ENCODE measurements at places on chromosomes 2 and 18.

DNA sequence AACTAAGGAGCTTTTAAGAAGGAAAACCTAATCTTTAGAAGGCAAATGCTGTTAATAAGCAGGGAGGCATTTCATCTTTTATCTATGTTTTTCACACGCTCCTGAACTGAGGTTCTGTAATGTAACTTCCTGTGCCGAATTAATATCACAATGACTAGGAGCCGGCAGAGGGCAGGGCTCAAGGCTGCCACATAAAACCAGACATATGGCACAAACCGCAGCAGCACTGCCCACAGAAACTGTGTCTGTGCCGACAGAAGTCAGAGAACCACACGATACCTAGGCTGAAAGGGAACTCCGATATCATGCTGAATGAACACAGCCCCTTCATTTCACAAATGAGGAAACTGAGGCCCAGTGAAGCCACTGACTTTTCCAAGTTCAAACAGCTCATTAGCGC is 112.1 kb downstream of the EIPR1 start:
- DNase-seq = no peak

DNA sequence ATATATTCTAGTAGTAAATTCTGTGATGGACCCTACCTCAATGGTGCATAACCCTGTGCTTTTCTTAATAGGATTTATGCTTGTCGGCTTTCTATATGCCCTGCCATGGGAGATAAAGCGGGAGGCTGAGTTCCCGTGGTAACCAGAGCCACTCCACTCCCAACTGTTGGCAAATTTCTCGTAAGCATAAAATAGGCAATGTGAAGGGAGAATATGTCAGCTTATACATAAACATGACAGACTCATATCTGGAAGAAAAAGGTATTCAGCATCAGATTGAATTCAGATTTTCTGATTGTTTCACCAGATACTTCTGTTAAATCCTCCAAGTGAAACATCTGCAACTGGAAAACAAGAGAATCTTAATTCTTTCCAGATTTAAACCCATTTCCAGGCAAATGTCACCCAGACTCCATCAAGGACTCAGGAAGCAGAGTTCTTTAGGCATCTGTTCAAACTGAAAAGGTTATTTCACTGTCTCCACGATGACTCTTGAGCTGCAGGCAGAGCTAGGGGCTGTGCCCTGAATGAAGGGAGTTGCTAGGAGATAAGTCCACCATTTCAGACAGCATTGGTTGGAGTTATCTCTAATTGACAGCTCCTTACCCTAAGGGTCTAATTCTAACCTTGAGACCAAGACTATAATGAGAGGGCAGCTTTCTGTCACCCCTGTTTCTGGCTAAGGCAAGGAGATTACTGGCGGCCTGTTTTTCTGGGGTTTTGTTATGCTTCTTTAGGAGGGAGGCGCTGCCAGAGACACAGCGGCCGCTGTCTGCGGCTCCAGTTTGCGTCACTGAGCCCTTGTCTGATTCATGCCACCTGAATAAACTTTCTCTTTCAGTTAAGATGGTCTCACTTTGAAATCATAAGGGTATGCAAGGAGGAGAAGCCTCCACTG is 381.3 kb downstream of the SOX11 start:
- no peak for DNase-seq

DNA sequence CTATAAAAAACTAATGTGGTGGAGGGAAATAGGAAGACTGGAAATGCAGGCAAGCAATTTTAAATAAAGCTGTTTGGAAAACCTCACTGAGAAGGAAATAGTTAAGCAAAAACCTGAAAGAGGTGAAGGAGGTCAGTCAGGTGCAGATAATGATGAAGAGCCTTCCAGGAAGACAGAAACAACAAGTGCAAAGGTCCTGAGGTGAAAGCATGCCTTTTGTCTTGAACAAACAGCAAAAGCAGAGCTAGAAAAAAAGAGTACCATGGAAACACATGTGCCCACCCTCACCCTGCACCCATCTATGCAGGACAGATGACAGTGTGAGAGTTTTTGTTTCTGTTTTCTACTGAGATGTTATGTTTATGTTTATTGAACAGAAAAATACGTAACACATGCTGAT is 8.1 kb upstream of the ZBTB14 start:
- DNase-seq = no peak

GRCh38 chr2:113113807-113114206 is 13.6 kb upstream of the IL1RN start:
- no peak for DNase-seq

- no peak for DNase-seq
Observed at GRCh38 chr18:75958683-75959082, 531.2 kb upstream of the SMIM21 start.

DNA sequence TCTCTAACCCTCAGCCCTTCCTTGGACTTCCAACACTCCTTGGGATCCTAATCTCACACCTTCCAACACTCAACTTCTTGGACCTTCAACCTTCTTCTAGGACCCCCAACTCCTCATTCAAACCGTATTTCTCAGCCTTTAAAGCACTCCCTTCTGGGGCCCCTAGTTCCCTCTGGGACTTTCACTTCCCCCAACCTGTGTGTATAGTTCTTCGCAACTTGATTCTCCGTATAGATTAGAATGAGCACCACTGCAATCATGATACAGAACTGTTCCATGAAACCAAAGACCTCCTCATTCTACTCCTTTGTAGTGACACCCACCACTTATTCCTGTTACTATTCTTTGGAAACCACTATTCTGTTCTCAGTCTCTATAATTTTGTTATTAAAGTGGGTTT is 62.0 kb upstream of the NFU1 start:
- peak; percentile 43 for DNase-seq

- DNase-seq = no peak
Observed at GRCh38 chr2:126506786-126507185, 149.2 kb upstream of the GYPC start.

DNA sequence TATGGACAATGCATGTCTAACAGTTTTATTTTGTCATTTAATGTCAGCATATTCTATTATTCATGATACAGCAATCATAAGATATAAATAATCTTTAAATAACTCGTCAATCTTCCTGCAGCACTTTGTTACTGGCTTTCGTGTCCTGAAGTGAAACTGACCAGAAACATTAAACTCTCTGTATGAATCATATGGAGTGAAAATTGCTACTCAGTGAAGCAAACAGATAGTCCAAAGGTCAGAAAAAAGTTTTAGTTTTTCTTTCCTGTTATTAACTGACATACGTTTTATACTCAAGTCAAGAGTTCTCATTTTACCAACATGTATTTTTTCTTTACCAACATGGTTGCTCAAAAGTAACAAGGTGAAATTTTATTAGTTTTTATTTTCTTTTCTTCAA is 106.8 kb upstream of the GALNT5 start:
- no peak for DNase-seq

DNA sequence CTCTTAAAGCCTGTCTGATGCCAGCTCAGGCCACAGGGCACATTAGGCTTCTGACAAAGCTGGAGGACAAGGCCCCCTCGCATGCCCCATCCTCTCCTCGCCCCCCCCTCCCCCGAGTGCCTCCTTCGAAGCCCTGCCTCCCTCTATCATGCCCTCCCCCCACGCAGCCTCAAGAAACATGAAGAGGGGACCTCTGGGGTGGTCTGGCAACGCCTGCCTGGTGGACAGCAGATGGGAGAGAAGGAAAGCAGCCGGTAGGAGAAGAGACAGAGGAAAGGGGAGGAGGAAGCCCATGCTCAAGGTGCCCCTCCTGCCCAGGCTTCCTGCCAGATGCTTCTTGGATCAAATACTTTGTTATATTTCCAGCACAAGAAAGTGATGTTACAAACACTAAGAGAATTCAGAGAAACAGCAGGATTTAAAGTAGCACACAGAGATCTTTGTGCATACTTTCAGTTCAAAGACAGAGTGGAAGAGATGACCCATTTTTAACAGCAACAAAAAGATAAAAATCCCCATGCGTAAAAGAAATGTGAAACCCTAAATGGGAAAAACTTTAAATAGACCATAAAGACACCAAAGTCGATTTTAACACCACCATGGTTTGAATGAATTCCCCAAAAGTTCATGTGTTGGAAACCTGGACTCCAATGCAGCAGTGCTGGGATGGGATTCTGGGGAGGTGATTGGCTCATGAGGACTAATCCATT is 19.0 kb downstream of the BOK start:
- no peak for DNase-seq

DNA sequence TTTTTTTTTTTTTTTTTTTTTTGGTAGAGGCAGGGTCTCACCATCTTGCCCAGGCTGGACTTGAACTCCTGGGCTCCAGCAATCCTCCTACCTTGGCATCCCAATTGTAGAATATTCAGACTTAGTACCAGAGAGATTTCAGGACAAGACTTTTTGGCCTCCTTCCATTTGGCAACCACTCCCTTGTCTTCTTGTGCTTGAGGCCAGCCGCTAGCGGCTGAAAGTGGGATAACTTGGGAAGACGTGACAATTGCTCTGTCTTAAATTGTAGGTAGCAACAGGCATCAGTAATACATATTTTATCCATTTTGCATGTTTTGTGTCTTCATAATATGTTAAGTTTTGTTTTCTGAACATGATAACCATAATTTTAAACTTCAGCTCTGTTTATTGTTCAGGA is 53.3 kb upstream of the TTN start:
- no peak for DNase-seq

DNA sequence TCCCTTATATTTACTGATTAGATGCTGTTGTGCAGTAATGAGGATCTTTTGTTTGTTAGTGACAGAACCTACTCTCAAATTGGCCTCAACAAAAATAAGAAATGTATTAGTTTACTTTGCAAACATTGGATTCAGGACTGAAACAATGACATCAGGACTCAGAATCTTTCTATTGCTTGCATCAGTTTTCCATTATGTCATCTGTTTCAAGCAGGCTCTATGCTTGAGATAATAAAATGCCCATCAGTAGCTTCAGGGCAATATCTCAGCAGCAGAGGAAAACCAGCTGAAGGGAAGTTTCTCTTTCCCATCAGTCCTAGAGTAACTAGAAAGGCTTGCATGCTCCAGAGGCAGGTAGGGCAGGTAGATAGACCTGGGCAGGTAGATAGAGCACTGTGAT is 375.5 kb upstream of the SLC8A1 start:
- DNase-seq = no peak

GRCh38 chr2:36564377-36564930 is 33.5 kb downstream of the FEZ2 start:
- no peak for DNase-seq

- DNase-seq = no peak
Observed at GRCh38 chr2:239534581-239535412, 134.0 kb upstream of the HDAC4 start.

- no peak for DNase-seq
Observed at GRCh38 chr18:26091047-26091630, 726 bp upstream of the SS18 start.

DNA sequence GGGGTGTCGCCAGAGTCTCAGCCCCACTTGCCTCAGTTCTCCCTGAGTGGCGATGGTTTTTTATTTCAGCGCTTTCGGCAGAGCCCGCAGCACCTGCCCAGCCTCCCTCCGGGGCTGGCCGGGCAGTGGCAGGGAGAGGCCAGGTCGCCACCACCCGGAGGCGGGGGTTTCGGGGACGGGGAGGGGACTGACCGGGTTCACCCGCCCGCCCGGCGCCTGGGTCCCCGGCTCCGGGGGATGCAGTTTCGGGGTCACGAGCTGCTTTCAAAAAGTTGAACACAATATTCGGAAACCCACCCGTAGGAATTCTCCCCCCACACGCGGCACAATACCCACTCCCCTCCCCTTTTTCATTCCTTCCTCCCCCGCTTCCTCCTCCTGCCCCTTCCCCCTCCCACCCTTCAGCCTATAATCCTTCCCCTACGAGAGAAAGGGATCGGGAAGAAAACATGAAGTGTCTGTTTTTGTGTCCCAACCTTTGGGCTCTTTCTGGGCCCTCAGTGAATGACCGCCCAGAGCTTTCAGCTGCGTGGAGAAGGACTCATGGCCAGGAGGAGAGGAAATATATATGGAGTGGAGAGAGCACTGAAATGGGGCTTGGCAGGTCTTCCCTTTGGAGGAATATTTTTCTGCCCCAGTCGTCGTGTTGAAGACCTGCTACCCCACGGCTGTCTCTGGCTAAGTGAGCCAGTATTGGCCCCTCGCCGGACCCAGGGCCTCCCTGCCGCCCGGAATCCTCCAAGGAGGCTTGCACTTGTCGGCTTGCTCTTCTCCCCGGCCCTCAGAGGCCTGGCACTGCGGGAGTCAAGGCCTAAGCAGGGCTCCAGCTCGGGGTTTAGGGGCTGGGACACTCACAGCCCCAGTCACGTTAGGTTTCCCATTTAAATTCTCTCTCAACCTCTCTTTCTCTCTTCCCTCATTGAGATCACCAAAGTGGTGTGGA is 2.1 kb upstream of the SIX3 start:
- no peak for DNase-seq

- DNase-seq = no peak
Observed at GRCh38 chr18:57941841-57942489, 102.1 kb upstream of the NEDD4L start.

DNA sequence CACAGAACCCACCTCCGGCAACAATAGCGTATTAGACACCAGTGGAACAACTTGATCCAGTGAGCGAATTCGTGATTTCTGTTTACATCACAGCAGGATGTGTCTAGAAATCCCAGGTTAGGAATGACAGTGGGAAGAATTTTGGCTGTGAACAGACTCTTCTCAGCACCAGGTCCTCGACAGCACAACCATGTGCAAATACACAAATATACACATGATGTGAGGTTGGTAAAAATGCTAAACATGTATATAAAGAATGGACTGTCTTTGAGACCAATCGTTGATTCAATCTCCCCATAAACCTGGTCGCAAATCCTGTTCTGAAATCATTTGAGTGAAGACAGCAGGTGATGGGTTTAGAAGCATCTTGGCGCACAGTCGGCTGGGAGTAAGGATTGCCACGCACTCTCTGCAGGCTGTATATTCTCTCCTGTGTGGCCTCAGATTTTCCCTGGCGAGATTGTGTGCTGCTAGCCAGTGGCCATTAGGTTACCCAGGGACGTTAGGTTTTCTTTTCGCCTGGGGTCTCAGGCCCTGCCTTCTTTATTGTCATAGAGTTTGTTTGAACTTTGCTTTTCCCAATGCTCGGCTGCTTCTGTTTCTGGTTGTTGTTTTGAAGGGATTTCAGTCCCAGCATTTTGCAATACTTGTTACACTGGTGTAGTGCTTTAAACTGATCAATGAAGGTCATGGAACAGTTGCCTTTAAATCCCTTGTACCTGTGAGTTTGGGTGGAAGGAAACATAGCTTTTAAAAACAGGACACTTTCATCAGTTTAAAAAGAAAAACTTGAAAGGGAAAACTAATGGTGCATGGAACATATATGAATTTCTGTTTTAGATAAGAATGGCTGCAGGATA is 147.3 kb downstream of the ALPK2 start:
- DNase-seq = no peak

DNA sequence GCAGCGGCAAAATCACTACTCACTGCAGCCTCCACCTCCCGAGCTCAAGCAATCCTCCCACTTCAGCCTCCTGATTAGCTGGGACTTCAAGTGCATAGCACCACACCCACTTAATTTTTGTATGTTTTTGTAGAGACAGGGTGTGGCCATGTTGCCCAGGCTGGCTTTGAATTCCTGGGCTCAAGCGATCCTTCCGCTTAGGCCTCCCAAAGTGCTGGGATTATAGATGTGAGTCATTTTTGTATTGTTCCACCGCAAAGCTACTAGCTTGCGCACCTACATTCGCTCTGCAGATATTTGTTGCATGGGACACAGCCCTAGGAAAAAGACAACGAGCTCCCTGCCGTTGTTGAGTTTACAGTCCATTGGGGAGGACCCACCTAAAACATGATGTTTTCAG is 173.5 kb upstream of the AGAP1 start:
- DNase-seq = no peak
